Erythroblast (primary cell): ENCODE measurements at places on chromosomes 6 and 20.

DNA sequence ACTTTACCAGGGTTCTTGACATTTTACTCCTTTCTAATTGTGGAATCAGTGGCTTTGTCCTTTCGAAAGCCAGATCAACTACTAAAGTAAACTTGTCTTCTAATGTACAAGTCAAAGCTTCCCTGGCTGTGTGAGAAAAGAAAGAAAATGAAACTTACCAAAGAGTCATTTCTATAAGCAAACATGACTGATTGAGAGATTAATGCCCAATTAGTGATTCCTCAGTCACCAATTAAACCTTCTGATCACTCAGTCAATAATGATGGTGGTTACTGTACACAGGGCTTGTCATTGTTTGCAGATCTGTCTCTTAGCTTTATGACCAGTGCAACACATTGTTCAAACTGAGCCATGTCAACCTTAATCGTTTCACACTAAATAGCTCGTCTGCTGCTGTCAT lies 1168.4 kb upstream of the CITED2 start:
- DNase-seq, result no peak

DNA sequence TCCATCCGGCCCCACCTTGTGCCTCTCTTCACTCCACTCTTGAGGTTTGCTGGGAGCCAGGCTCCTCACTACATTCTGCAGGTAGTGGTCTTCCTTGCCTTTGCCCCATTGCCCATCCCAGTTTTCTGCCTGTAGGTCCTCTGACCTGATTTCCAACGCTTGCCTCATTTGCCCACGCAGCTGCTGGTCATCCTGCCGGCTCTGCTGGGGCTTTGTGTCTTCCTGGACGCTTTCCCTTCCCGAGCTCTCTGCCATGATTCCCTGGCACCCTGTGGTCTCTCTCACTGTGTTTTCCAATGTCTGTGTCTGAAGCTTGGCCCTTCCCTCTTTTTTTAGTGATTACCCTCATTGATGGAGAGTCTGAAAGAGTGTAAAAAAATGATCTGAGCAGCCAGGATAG lies 451.6 kb downstream of the UTRN start:
- DNase-seq, result no peak

DNA sequence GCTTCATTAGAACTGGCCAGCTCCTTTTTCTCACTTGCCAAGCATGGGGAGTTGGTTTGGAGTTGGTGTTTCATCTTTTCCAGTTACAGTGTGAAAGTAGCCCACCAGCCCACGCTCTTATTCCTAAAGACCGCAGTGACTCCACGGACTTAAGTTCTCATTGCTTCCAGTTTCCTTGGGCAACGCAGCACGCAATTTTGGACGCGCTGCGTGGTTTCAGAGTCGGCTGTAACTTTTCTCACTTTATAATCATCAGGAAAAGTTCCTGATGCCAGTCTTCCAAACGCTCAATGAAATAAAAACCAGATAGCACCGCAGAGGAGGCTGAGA lies 381 bp upstream of the PEX7 start:
- no peak for DNase-seq

GRCh38 chr20:23128461-23129125 lies 42.5 kb upstream of the CD93 start:
- DNase-seq, result no peak

GRCh38 chr6:157213907-157214565 lies 109.3 kb downstream of the TMEM242 start:
- DNase-seq, result no peak

GRCh38 chr6:33237741-33238140 lies 29.4 kb downstream of the RING1 start:
- no peak for DNase-seq

- DNase-seq, result no peak
Observed at GRCh38 chr6:117329926-117330325, 64.6 kb downstream of the VGLL2 start.

- DNase-seq, result no peak
Observed at GRCh38 chr6:52022675-52023074, 64.7 kb downstream of the PKHD1 start.

DNA sequence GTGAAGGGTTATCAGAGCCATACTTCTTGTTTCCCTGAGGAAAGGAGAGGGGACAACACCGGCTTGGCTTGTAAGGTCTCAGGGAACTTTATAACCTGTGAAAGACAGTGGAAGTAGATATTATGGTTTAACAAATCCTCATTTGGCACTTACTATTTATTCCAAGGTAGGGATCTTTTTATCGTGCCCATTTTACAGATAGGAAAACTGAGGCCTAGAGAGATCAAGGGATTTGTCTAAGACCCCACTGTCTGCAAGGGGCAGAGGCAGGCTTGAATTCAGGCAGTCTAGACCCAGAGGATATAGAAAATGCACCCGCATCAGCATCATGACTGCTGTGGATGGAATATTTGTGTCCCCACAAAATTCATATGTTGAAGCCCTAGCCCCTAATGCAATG lies 118.4 kb upstream of the CST7 start:
- no peak for DNase-seq

GRCh38 chr6:52227495-52227894 lies 16.8 kb downstream of the IL17F start:
- DNase-seq, result no peak
